ENCODE measurements at places on chromosomes 7 and 10.

- no peak for DNase-seq
Measured at GRCh38 chr7:83593921-83594475, 54.9 kb downstream of the SEMA3E start.

DNA sequence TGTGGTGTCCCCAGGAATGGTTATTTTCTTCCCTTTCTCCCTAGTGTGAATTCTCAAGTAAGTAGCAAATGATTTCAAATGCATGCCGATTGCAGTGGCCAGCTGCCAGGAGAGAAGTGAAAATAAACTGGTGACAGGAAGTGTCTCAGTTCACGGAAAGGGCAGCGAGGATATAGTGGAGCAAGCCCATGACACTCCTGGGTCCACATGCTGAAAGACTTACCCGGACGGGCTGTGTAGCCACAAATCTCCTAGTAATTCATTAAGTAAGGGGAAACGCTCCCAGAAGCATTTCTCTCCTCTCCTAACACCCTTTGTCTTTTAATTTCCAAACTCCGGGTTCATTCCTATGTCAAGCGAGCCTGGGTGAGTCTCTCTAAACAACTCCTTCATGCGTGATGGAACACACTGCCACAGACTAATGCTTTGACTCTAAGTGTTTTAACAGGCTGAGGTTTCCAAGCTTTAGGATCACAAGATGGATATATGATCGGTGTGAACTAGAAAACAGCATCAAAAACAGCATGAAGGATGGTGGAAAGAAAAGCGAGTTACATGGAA is 125.6 kb downstream of the CYP26A1 start:
- DNase-seq = no peak

DNA sequence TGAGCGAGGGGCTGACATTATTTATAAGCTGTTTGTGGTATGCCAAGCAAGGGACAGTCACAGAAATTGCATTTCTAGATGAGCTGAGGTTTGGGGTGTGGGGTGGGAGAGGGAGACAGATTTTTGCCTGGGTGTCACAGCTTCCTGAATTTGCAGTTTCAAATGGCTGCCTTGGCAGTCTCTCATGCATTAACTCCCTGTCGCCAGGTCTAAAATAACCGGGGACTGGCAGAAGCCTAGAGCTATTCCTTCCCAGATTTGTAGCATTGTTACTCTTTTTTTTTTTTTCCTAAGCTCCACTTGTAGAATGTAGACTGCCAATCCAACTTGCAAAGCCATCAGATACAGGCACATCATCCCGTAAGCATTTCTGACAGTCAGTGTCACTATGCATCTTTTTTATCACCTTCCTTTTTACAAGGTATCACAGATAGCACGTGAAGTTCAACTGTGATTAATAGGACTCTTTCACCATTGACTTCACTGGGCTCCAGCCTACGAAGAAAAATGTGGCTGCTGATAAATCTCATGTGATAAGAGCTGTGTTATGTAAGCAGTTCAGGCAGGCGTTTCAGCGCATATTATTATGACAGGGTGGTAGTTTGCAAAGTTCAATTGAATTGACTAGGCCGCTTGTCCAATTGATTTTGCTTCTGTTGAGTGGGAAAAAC is 130.7 kb upstream of the CELF2 start:
- DNase-seq = no peak

DNA sequence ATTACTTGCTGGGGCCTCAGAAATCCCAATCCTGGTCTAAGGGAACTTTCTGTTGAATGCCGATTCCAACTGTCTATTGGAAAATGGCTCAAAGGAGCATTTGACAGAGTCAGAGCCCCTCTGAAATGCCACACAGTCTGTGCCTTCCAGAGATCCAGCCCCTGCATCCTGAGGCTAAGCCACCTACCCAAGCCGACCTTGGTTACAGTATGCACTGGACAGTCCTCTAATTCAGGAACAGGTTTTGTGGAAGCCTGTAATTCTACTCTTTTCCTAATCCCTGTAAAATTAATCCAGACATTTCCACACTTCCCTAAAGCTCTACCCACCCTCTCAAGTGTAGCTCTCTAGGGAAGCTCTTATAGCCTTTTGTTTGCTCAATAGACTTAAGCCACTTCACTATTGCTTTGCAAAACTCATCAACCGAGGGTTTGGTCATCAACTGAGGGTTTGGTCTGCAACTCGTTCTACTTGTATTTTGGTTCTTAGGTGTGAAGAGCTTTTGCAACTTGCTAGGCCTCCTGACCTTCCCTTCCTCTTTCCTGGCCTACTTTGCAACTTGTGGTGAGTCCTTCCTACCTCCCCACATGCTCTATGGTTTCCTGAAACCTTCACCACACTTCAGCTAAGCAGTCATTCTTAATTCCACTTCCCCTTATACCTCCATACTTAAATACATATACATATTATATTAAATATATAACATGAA is 364.8 kb downstream of the SFMBT2 start:
- peak; percentile 80 for DNase-seq

DNA sequence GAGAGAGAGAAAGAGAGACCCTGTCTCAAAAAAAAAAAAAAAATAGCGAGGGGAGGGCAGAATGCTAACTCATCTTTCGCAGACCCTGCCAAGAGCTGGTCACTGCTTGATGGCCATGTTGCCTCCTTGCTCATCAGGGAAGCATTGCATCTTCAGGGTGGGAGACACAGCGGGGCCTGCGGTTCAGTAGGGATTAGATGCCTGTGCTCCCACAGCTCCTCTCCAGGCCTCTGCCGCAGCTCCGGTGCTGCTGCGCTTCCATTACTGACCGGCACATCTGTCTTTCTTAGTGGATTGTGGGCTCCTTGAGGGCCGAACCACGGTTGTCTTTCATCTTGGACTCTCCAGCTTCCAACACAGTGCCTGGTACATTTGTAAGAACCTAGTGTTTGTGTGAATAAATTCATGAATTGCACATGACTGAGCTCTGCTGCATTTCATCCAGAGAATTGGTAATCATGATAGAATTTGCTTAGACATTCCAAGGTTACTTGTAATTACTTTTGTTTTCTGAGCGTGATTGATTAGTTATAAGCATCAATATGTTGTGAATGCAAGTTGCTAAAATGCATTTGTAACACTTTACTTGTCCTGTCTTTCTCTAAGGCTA is 16.8 kb downstream of the HK1 start:
- no peak for DNase-seq

GRCh38 chr7:148850564-148850963 is 33.5 kb downstream of the EZH2 start:
- DNase-seq = no peak

- DNase-seq = no peak
Measured at GRCh38 chr10:102538811-102539210, 35.0 kb downstream of the SUFU start.

GRCh38 chr10:113986316-113986715 is 57.4 kb upstream of the ADRB1 start:
- no peak for DNase-seq

- DNase-seq = peak; percentile 25
Measured at GRCh38 chr10:122515588-122516231, 44.8 kb upstream of the DMBT1 start.

GRCh38 chr7:137977173-137977572 is 24.7 kb downstream of the CREB3L2 start:
- DNase-seq = no peak

- no peak for DNase-seq
Measured at GRCh38 chr7:83469076-83469475, 179.9 kb downstream of the SEMA3E start.

DNA sequence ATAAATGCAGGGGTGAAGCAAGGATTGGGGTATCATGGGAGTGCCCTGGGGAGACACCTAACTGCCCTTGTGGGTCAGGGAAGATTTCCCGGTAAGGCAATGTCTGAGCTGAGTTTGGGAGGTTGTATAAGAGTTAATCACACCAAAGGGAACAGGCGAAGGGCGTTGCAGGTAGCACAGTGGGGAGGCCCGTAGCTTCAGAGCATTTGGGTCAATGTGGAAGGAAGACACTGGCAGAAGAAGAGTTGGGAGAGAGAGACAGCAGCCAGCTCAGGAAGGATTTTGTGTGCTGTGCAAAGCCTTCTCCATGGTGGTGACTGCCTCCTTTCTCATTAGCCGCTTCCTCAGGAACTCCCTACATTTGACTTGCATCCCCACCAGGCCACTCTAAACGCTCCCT is 80.8 kb upstream of the LEP start:
- no peak for DNase-seq

DNA sequence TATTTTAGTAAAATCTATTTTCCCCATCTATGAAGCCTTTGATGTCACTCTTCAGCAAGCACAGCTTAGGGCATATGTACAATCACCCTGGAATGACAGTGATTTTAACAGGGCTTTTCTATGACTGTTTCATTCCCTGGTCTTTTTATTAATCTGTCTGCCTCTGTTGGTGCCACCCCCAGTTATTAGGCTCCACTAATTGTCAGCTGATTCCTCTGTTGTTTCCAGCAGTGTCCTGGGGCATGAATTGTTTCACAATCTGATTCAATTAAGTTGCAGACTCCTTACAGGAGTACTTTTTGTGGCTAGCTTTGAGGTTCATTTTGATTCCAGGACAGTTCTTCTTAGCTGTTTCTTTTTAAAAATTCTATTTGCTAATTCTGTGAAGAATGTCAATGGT is 38.6 kb downstream of the MYO3A start:
- DNase-seq = no peak

DNA sequence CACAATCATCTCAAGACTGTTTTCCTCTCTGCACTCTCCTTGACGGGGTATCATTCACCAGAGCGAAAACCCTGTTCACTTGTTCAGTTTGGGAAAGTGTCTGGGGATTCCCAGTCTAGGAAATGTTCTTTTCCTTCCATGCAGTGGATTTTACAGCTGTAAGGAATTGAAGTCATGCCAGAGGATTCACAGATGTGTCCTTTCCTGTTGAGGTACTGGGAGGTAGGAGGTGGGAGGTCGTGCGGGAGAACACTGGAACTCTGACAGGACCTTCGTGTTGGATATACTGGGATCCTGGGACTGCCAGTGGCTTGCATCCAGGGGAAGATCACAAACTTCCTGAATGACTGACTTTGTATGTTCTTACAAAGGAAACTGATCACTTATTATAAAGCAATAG is 185.5 kb downstream of the BMPER start:
- DNase-seq = no peak

DNA sequence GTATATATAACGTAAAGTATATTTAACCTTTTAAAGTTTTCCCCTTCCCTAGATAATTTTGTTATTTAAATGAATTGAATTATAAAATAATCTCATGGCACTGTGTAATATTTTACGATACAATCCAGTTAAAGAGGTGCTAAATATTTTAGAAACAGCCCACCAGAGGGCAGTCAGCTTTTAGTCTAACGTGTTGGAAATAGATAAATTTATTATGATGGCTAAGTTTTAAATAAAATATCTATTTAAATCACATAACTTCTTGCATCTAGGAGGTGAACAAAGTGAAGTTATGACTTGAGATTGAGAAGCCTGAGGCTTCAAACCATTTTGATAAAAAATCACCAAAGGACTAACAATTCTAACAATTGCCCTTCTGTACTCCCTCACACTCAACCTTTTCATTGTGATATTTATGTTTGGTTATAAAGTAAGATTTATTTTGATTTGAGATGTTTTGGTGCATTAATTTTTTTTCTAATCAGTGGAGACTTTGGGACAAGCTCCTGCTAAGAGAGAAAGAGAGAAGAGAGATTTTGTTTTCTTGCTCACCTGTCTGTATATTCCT is 171.5 kb upstream of the SP4 start:
- no peak for DNase-seq

DNA sequence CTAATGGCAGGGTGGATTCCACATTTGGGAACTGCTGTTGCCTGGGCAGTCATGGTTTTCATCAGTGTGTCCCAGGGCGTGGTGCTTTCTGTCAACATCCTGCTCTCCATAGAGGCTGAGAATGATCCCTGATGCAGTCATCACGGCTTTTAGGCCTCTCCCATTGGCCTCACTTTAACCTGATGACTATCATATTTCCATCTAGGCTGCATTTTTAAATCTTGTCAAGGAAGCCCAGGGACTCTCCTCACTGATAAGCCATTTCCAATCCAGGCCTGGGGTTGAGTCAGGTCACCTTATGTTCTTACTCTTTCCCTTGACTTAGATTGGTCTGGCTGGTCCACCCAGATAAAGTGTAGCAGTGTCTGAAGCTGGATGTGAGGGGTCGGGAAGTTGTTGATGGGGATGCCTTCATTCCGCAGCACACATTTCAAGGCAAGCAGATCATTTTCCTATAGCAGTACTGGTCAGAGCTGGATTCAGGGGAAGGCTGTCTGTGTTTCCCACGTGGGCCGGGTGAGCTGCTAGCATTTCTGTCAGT is 177.0 kb downstream of the AUTS2 start:
- DNase-seq = no peak

GRCh38 chr7:104981672-104982037 is 32.4 kb upstream of the KMT2E start:
- no peak for DNase-seq

DNA sequence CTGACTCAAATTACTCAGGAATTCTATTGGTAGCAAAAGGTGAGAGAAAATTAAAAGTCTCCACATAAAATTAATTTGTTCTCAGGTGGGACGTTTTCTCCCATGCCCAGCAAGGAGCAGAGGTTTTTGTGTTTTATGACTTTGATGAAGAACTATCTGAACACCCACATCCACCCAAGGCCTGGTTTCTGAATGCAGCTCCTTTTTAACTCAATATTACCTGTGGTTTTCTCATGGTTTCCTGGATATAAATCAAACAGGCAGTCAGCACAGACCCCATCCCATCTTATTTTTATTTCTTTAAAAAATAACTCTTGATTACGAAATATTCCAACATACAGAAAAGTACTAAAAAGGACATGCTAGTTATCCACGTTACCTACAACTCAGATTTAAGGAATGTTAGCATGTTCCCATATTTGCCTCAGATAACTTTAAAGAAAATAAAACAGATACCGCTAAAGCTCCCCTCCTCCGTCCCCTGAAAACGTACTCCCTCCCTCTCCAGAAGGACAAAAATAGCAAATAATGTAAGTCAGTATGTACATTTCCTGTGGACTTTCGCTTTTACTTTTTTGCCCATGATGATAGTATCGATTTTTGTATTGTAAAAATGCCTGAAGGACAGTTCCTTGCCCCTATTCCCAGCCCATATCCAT is 43.4 kb downstream of the GLI3 start:
- no peak for DNase-seq

- DNase-seq = no peak
Measured at GRCh38 chr7:116929021-116929420, 24.3 kb upstream of the ST7 start.
